Liver (tissue), 10 donors: ENCODE measurements at places on chromosomes 4 and X. TPM values are rescaled to one million over a fixed set of nuclear protein-coding genes. Genes with fewer than 3 reads are reported as not detected.

DNA sequence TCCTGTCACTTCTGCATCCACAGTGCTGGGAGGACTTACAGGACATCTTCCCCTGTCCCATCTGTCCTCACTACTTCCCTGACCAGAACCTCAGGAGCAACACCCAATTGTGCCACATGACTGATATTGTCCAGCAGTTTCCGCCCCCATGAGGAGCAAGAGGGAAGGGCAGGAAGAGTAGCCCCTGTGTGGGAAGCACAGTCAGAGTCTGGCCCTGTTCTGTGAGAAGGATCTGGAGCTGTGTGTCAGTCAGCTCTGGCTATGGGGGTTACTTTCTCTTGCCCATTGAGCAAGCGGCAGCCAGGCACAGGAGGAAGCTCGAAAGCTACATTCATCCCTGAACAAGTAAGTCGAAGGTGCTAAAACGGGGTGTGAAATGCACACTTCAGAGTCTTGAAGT, 14.8 kb upstream of the TRIM60 start:
- DNase-seq = no peak
- no peak overlapping the region for H3K4me3 ChIP-seq
- no peaks in the 10 kb centered on the region for H3K27me3 ChIP-seq

DNA sequence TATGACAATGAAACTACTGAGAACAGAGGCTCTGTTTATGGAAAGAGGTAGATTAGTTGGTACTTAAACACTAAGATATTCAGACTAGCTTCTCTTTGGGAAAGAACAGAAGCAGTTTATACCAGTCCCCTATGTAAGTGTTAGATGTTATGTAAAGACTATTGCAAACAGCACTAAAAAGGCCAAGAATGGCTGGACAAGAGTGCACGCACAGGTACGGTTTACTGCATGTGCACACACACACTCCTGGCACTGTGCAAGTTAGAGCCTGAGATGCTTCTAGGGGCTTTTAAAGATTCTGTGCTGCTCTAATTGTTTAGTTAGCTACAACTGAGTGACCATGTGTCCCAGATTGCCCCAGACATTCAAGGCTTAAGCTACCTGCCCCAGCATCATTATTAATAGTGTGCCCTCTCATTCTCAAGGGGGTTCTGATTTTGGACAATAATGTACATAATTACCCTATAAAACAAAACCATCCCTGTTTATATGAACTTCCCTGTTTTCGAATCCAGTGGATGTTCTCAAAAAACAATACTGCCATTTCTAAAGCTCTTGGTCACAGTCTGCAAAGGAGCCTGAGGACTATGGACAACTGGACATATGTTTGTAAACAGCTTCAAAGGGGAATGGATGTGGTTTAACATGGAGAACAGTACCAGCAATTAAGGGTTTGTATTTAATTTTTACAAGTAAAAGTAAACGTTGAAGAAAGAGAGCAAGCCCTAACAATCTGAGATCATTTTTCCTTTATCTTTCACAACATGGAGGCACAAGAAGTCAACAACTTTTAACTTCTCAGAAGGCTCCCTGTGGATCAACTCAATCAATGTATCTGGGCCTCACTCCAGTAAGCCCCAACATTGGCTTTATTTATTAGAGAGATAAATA, 2.0 kb downstream of the SETD7 start:
- no peak for DNase-seq
- peak overlapping the region; percentile 99 for H3K27ac ChIP-seq
- peak overlapping the region; percentile 70 for H3K4me3 ChIP-seq
- H3K4me1 ChIP-seq = peaks cover 61% of the 10 kb centered on the region

DNA sequence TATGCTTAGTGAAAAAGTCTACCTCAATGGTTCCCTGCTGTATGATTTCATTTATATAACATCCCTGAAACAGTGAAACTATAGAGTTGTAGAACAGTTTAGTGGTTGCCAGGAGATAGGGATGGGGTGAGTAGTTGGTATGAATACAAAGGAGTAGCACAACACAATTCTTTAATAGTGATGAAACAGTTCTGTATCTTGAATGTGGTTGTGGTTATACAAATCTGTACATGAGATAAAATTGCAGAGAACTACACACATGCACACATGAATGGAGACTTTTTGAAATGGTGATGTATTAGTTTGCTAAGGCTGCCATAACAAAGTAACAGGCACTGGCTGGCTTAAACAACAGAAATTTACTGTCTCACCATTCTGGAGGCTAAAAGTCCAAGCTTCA, 677.1 kb downstream of the ADGRL3 start:
- H3K4me3 ChIP-seq = no peak overlapping the region
- no peaks in the 10 kb centered on the region for H3K27me3 ChIP-seq
- no peak overlapping the region for H3K27ac ChIP-seq
- H3K36me3 ChIP-seq = no peaks in the 10 kb centered on the region
- H3K4me1 ChIP-seq = peaks cover 1% of the 10 kb centered on the region

Gene TMPRSS11B
- not detected for total RNA-seq

Gene SHISA3
- 0.56 TPM for total RNA-seq
